NB4 (cell line): ENCODE measurements at places on chromosomes 4 and X.

DNA sequence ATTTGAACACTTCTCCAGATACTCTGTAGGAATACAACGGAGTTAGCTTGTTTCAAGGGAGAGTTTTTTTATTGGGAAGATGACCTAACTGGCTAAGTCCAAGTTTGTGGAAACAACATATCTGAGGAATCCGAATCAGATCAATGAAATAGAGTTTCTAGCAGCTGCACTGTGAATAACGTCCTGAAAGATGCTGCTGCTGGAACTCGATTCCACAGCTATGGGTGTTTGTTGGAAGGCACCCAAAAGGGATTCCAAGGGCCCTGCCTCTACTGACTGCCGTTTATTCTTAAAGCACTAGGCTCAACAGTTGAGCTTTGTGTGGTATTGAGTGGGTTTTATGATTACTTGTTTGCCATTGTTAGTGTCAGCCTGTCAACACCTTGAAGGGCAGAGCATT lies 6.6 kb upstream of the GBA3 start:
- DNase-seq = no peak

DNA sequence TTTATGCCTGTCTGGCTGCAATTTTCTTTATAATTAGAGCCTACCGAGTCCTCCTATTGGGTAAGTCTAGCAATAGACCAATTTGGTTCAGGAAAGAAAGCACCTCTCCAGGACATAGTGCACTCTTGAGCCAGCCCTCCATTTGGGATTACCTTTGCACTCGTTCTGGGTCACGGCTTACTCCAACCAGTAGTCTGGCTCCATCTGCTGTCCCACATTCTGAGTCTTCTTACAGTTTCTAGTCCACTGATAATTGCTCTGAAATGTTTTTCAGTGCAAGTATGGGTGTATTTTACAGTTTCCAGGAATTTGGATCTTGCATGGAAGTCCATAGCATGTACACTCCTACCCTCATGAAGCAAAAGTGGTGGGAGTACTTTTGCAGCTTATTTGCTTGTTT lies 34.8 kb upstream of the USP51 start:
- DNase-seq = peak; percentile 1

- no peak for DNase-seq
These were observed 290.0 kb downstream of the IL15 start for GRCh38 chr4:141926406-141926805.

DNA sequence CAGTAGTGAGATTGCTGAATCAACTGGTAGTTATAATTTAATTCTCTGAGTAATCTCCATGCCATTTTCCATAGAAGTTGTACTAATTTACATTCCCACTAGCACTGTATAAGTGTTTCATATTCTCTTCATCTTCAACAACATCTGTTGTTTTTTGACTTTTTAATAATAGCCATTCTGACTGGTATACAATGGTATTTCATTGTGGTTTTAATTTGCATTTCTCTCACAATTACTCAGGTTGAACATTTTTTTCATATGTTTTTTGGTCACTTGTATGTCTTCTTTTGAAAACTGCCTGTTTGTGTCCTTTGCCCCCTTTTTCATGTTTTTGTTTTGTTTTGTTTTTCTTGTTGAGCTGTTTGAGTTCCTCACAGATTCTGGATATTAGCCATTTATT lies 880.2 kb downstream of the RAPGEF2 start:
- no peak for DNase-seq

- no peak for DNase-seq
These were observed 13.5 kb downstream of the EMCN start for GRCh38 chr4:100504086-100504874.

DNA sequence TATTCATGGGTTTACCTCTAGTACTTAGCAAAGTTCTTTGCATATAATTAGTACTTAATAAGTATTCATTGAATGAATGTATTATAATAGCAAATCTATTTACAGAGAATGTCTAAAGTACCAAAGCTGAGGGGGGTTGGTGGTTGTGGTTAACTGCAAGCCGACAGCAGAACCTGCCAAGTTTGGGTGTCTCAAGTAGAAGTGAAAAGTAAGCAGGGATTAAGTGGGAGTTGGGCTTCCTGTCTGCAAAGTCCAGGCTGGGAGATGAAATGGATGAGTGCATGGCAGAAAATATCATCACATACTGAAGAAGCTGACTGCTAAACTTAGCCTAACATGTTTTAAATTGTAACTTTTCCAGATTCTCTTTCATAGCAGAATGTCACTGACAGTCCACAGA lies 169.6 kb downstream of the CAMK2D start:
- no peak for DNase-seq

DNA sequence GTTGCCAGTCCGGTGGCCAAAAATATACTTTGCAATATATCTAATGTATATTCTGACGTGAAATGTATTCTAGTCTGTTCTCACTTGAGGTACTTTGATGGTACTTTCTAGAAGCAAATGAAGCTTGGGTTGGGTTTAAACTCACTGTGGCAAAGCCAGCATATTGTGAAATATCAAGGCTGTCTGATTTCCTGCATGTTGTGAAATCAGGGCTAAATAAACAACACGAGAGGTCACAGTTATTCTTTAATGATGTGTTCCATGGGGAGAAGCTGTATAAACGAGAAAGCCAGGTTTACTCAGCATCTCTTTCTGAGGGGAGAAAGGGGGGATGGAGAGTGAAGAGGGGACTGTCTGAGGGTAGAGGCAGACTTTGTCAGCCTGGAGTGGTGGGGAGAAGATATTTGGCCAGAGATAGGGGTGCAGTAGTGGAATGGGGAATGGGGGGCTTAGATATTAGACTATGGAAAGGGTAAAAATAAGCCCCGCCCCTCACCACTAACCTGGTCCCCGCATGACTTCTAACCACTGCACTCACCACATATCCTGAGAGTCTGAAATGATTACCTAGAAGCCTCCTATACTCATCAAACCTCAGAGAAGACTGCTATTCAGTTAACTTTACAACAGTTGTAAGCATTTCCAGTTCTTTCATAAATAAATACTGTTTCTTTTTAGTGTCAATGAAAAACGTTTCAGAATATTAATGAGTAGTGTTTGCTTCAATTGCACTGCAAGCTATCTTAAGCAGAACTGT lies 5.9 kb upstream of the SCARB2 start:
- DNase-seq = peak; percentile 57

DNA sequence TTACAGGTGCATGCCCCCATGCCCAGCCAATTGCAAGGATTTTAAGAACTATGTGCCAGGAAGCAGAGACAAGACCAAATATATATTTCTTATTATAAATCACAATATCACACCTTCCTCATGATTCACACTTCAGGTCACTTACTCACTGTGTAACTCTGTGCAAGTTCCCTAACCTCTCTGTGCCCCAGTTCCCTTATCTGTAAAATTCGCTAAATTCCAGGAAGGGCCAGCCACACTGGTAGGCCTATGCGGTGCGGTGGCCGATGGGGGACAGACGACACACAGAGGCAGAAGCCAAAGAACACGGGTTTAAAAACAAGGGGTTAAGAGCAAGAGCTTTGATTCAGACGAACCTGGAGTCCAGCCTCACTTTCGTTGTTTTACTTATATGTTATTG lies 2.8 kb downstream of the TRIM2 start:
- DNase-seq = no peak

DNA sequence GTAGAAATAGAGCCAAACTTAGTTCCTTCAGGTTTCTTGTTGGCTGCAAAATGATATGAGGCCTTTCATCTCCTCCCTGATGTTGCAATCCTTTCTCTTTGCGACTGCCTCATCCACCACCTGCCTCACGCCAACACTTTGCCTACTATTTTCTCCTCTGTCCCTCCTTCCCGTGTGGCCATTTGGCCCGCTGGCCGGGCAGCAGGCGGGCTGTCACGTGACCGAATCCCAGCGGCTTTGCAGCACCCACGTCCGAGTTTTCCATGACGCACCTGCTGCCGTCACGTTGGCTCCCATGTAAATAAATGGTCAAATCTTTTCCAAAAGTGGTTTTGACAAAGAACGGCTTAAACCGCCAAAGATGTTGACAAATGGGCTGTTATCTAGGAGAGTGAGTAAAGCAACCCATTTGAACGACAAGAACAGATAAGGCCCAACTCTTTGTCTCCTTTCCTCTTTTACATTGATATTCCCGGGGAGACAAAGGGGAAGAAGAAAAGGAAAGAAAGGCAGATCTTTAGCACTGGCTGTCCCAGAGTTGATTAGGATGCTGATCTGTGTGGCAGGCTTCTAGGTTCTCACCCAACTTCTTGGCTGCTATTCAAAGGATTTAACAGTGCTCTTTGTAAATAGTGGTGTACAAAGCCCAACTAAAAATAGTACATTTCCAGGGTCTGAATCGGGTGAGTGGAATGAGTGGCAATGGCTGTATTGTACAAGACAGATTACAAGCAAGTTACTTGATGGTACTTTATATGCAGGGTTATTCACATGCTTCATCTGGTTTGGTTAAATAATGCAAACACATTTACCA lies 174.2 kb upstream of the JADE1 start:
- DNase-seq = no peak

- DNase-seq = no peak
These were observed 51.5 kb upstream of the RAB9B start for GRCh38 chrX:103883533-103883932.

GRCh38 chr4:143133977-143134376 lies 50.7 kb upstream of the USP38 start:
- DNase-seq = no peak

DNA sequence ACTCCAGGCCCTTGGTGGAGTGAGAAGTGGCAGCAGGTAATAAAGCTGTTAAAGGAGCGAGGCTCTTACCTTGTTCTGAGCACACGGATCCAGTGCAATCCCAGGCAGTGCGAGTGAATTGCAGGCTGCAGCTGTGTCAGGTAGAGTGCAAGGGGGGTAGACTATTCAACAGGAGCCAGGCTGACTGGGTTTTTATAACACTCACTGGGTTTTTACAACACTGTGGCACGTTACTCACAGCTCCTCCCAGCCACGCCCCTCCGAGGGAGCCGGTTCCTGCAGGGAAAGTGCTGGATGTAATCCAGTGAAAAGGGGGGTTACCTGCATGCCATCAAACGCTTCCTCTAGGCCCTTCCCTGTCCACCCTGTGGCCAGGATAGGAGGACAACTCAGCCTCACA lies 358 bp downstream of the FGFBP1 start:
- DNase-seq = no peak

GRCh38 chrX:108312957-108313356 lies 125.3 kb downstream of the COL4A6 start:
- no peak for DNase-seq

- DNase-seq = no peak
These were observed 22.0 kb upstream of the MSANTD1 start for GRCh38 chr4:3226944-3227343.

- DNase-seq = no peak
These were observed 88.0 kb upstream of the SLITRK2 start for GRCh38 chrX:145729635-145730034.

DNA sequence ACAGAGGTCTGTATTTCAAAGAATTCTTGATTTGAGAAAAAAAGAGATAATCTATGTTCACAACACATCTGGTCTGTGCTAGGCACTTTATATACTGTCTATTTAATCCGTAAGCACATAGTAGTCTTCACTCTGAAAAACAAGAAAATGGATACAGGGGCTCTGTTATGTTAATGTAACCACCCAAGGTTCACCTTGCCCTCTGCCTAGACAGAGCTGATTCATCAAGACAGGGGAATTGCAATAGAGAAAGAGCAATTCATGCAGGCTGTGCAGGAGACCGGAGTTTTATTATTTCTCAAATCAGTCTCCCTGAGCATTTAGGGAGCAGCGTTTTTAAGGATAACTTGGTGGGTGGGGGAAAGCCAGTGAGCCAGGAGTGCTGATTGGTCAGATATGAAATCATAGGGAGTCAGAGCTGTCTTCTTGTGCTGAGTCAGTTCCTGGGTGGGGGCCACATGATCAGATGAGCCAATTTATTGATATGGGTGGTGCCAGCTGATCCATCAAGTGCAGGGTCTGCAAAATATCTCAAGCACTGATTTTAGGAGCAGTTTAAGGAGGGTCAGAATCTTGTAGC lies 92.9 kb upstream of the TNIP3 start:
- DNase-seq = no peak

DNA sequence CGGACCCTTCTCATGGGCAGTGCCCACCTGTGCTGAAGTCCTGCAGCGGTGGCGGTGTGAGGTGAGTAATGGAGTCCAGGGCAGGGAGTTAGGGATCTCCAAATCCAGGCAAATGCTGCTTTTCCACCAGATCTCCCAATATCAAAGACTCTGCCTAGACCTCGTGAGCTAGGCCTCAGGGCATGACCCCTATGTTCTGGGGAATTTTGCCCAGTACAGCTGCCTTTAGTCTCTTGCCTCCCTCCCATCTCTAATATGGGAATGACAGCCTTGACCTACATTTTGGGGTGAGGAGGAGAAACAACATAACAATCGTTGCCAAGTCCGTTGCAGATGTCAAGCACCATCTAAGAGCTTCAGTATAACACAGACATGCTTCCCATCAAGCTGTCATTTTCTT lies 7.3 kb downstream of the PAK3 start:
- no peak for DNase-seq

DNA sequence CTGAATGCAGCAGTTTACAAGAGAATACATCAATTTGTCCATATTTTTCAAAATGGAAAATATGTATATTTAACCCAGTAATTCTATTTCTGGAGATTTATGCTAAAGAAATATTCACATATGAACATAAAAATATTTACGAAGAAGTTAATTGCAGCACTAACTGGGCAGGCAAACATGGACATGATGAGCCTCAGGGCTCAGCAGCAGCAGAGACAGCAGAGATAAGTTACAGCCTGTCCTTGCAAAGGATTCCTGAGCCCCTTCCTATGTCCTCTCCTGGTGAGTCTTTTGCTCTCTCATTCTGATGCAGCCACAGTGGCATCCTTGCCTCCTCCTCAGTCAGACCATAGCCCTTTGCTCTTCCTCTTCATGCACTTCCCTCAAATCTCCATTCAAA lies 680.6 kb upstream of the CPEB2 start:
- DNase-seq = no peak

DNA sequence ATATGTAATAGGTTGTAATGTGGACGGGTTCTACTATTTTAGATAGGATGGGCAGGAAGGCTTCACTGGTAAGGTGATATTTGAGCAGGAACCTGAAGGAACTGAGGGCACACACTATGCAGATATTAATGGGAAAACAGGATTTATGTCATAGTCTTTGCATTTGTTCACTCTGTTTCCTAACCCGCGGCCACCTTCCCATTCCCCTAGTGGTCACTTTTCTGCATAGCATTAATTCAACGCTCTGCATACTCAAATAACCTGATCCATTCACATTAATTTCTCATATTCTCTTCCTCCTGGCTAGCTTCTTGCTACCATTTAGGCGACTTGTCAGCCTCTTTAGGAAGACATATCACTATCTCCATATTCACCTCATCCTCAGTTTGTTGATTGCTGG lies 61.5 kb downstream of the GSPT2 start:
- DNase-seq = no peak

- DNase-seq = peak; percentile 97
These were observed 5.6 kb downstream of the FLNA start for GRCh38 chrX:154368630-154369448.

- no peak for DNase-seq
These were observed 24.3 kb downstream of the CFAP97 start for GRCh38 chr4:185179488-185179887.

DNA sequence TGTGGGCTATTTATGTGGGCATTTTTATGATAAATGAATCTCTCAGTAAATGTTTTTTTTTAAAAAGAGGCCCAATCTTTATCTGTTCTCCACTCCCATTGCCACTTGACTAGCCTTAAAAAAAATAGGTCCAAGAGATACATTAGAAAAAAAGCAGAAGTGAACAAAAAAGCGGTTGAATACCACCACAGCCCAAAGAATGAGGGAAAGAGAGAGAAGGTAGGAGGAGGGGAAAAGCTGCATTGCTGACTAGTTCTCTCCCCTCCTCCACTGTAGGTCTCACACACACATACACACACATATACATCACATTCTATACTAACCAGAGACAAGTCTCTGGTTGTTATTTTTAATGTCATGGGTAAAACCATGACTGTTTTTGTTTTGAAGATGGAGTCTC lies 95.8 kb upstream of the IL13RA1 start:
- DNase-seq = peak; percentile 85
